Osteoblast (primary cell): ENCODE measurements at places on chromosomes 7 and 10. TPM values are rescaled to one million over a fixed set of nuclear protein-coding genes. Genes with fewer than 3 reads are reported as not detected.

Gene ADCK2
- total RNA-seq = 25.3 and 28.6 TPM in 2 replicates

Gene DGKB
- 0.88 and 1.1 TPM in 2 replicates for total RNA-seq

Gene GJC3
- total RNA-seq = not detected in 2 replicates

Gene FANK1
- 8.3 and 8.5 TPM in 2 replicates for total RNA-seq

Gene PIK3AP1
- 0.36 and 0.88 TPM in 2 replicates for total RNA-seq

Gene PILRA
- 0.36 and 0.59 TPM in 2 replicates for total RNA-seq

Gene SLIT1
- total RNA-seq = under 0.01 TPM in 1 of 2 replicates, not detected in the other

Gene SEMA4G
- under 0.01 and 0.29 TPM in 2 replicates for total RNA-seq

DNA sequence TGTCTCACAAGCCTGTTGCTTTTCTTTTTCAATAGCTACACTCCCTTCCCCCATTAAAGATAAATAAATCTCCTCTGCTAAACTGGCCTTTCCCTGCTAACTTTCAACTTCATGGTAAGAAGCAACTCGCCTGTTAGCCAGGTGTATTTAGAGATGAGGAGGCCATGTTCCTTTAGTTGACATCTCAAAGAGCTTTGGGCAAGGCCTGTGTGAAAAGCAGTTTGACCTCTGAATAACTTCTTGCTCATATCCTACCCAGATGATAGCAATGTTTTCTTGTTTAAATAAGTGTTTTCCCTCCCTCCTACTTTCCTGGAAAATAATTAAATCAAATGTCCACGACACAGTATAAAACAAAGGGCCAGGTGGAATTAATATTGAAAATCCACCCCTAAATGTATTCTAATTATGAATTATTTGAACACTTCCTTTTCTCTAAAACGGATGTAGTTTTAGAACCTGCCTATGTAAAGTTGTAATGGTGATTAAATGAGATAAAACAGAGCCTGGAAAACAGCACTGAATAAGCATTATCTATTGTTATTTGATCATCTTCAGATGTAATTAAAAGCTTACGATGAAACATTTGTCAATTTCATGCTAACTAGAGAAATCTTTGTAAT, 78.5 kb downstream of the HGF start:
- DNase-seq = no peak

DNA sequence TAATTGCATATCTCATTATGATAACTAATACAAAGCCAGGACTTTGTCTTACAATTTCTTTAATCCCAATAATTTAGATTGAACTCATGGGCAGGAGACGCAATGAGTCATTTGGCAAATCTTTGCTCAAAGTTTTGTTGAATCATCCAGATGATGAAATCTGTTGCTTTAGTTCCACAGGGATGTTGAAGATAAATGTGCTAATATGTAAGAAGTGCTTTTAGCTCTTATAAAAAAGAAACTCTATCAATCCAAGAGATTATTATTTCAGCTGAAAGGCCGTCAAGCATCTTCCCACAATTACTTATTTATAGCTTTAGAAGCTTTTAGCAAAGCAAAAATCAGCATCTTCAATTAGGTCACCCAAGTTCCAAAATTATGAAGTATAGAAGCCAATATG, 36.8 kb upstream of the ANK3 start:
- DNase-seq = no peak

DNA sequence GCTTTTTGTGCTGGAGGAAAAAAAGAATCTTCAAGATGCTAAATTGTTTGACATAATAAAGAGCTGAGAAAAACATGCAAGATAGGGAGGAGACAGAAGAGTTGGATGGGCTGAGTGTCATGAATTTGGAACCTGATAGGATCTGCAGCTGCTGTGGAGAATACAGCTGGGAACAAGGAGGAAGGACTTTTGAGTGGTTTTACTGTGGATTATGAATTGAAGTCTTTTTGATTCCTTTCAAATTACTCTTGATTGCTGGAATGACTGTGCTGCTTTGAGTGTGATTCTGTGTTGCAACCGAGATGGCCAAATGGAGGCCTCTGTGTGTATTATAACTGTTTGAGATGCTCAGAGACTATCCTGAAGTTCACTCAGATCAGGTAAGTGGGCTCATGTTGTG, 4.0 kb downstream of the EFCAB10 start:
- no peak for DNase-seq

DNA sequence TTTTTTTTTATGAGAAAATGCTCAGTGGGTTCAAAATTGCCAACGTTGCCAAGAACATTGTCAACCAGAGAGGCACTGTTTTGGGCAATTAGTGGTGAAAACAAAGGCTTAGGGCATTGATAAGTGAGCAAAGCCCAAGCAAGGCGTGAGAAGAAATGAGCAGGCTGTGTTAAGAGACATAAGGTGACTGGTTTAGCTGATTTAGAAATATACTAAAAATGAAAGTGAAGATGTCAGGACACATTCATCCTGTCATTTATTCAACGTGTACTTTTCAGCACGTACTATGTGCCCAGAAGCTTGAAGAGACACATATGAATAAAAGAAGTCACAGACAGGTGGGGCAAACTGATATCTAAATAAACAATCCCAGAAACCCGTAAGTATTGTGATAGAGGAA, 31.8 kb downstream of the AOAH start:
- no peak for DNase-seq

GRCh38 chr10:129786216-129786615, 177.9 kb downstream of the EBF3 start:
- peak; percentile 51 for DNase-seq

DNA sequence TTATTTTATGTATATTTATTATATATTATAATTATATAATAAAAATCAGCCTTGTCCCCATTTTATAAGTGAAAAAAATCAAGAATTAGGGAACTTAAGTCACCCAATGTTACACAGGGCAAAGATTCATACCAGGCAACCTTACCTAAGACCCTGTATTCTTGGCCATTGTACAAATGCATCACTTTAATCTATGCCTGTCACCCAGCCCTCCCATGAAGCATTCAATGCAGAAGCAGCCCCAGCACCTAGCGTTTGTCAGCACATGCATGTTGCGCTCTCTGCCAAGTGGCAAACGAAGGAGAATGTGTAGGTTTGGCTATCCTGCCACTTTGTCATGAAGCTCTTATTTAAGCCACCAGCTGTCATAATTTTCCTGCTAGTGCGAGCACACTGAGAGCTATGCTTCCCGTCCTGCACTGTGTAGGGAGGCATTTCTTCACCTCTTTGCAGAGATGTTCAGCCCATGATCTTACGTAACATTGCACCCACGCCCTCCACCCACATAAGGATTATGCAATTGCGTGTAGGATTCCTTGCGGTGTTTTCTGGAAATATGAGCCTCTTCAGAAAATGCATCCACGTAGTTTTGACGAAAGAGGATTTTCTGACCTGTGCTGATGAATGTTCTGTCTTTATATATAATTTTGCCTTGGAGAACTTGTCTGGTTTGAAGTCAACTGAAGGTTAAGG, 7.7 kb upstream of the COBL start:
- no peak for DNase-seq

DNA sequence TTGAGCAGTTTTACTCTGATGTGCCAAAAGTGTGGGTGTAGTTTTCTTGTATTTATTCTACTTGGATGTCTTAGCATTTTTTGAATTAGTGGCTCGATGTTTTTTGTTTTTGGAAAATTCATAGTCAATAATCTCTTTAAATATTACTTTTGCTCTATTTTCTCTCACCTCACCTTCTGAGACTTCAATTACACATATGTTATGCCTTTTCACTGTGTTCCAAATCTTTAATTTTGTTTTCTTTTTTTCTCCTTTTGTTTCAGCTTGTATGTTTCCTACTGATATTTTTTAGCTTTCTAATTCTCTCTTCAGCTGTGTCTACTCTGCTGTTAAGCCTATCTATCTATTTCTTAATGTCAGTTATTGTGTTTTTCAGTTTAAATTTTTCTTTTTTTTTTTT, 69.5 kb downstream of the ZNF503 start:
- no peak for DNase-seq

GRCh38 chr10:88786032-88786770, 16.3 kb upstream of the LIPM start:
- no peak for DNase-seq

DNA sequence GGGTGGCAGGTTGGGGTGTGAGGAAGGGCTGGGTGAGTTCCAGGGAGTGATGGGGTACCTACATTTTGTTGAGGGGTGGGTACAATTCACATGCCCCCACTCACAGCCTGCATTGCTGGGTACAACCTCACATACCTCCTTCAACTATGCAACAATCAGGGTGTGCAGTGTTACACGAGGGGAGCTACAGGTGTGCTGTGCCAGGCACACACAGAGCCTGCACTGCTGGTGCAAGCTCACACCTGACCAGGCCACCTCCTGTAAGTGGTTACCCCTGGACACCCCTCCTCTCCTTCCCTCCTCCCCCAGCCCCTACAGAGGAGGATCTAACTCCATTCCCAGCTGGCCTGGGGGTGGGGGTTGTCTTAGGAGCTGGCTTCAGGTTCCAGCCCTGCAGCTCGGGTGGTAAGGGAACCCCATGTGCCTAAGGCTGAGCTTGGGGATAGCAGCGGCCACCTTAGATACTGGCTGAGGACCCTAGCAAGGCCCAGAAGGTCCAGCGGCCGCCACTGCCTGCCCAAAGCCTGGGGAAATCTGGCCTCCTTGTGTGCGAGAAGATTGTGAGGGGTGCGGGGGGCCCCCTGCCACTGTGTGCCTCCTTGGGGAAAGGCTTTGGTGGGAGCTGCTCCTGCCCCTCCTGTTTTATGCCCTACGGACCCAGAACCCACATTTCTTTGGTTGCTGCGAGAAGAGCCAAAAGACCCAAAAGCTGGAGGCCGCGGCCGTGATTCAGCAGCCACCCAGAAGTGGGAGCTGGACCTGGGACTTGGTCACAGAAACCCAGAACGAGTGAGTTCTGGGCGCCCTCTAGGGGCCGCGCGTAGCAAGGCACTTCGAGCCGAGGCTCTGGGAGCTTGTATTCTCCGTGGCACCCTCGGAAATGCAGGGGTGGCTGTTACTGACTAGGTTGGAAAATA, 10.8 kb downstream of the TLX1 start:
- DNase-seq = peak; percentile 98

- DNase-seq = peak; percentile 29
These were observed 176.4 kb downstream of the ELFN1 start for GRCh38 chr7:1846331-1847065.

- peak; percentile 70 for DNase-seq
These were observed 128.6 kb downstream of the TRRAP start for GRCh38 chr7:99006739-99007424.

GRCh38 chr10:3853016-3853415, 68.0 kb upstream of the KLF6 start:
- DNase-seq = no peak

GRCh38 chr10:77837248-77837924, 89.2 kb downstream of the DLG5 start:
- DNase-seq = peak; percentile 91

- DNase-seq = no peak
These were observed 112.7 kb downstream of the FGFR2 start for GRCh38 chr10:121485436-121486139.

DNA sequence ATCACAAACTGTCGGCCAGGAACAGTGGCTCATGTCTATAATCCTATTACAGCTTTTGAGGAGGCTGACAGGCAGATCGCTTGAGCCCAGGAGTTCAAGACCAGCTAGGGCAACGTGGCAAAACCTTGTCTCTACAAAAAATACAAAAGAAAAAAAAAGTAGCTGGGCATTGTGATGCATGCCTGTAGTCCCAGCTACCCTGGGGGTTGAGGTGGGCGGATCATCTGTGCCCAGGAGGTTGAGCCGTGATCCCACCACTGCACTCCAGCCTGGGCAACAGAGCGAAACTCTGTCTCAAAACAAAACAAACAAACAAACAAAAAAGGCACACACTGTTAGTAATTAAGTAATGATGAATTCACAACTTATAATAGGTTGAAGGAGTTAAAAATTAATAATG, 441.5 kb upstream of the PCDH15 start:
- no peak for DNase-seq

DNA sequence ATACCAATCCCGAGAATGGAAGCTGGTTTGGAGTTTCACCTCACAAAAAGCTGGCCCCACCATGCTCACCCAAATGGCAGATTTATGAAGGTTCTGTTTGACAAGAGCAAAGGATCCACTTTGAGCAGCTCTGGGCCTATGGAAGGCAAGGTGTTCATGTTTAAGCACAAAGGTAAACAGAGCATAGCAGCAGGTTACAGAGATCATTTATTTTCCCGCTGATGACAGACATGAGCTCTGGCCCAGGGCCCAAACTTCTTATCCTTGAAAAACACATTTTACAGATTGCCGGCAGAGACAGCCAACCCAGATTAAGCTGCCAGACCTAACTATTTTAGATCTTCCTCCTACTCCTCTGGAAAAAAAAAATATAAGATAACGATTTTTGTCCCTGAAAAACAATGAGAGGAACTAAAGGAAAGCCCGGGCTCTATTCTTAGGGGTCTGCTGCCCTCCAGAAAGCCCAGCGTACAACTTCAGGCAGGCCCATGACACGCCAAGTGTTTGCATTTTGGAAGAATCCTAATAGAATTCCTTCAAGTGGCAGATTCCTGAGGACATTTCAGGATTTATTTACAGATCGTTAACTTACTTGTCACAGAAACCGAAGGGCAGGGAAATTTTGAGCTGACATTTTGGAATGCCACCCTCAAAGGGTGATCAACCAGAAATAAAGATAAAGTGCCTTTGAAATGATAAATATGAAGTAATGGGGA, 40.0 kb downstream of the SYPL1 start:
- DNase-seq = no peak

- DNase-seq = no peak
These were observed 88.4 kb downstream of the DNAJB6 start for GRCh38 chr7:157425137-157425731.

DNA sequence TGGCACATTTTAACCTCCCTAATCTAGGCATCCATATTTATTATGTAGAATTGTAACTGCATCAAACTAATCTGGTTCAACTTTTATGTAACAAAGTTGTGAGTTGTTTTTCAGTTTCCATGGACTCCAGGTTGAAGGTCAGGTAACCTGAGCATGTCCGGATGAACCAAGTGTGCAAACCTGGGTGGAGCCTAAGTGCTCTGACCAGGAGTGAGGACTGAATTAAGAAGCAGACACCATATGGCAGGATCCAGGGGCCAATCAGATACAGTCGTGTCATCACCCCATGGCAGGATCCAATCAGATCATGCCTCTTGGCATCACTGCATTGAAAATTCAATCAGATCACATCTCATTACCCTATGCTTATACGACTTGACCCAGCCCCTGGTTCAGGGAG, 41.2 kb upstream of the PHYHIPL start:
- DNase-seq = no peak

DNA sequence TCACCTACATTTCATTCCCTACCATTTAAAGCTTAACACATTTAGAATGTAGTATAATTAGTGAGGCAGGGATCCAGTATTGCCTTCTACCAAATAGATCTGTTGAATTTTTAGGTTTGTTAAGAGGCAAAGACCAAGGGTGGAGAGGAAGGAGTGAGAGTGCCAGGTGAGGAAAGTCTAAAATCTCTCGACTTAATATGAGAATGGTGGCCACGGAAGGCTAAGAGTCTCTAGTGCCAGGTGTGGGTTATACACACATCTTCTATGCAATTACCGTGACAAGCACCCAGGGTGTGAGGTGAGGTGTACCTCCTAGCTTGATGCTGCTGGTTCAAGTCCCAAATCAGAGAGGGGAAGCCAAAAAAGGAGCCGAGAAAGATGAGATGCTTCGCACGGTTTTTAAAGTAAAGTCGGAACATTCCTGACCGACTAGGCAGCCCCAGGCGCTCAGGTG, 439 bp downstream of the IQUB start:
- peak; percentile 44 for DNase-seq
